SK-N-MC (cell line): ENCODE measurements at places on chromosomes 3 and 15.

GRCh38 chr3:126149256-126149902, 31.0 kb downstream of the ALDH1L1 start:
- no peak for DNase-seq

DNA sequence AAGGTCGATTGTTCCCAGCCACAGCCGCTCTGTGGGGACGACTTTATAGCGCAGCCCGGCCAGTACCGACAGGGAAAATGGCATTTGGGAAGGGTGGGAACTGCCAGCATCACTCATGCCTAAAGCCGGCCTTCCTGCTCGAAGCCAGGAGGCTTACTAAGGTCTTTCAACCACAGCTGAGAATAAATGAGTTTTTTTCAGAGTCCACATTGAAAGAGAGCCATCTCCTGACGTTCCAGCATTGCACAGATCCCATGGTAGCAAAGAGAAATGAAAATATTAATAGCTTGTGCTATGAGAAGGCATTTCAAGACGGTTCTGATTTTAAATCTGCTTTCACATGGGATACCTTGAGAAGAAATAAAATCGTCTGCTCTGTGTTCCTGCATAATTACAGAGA, 230.2 kb upstream of the IGF1R start:
- no peak for DNase-seq

- DNase-seq, result no peak
Measured at GRCh38 chr3:10962481-10963036, 30.0 kb upstream of the SLC6A1 start.

- no peak for DNase-seq
Measured at GRCh38 chr15:72184165-72184811, 13.3 kb downstream of the GRAMD2A start.

GRCh38 chr3:49967291-49967690, 27.3 kb downstream of the RBM6 start:
- no peak for DNase-seq

GRCh38 chr3:174110761-174111160, 713.2 kb downstream of the NLGN1 start:
- DNase-seq, result no peak

DNA sequence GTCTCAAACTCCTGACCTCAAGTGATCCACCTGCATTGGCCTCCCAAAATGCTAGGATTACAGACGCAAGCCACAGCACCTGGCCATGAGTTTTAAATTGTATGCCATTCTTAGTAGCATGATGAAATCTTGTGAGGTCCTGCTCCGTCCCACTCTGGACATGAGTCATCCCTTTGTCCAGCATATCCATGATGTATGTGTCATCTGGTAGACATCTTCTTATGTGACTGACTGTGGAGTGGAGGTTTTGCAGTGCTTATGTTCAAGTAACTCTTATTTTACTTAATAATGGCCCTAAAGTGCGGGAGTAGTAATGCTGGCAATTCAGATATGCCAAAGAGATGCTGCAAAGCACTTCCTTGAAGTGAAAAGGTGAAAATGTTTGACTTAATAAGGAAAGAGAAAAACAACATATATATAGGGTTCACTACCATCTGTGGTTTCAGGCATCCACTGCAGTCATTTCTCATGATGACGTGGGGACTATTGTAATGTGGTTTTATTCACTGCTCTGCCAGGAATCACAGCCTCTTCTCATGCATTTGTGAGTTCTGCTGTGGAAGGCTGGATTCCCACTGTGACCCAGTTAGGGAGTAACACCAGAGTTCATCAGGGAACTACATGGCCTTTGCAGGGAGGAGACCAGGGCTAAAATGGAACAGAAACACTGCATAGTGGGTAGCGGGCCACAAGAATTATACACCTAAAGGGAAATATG, 204.6 kb upstream of the STRIT1 start:
- DNase-seq, result no peak

DNA sequence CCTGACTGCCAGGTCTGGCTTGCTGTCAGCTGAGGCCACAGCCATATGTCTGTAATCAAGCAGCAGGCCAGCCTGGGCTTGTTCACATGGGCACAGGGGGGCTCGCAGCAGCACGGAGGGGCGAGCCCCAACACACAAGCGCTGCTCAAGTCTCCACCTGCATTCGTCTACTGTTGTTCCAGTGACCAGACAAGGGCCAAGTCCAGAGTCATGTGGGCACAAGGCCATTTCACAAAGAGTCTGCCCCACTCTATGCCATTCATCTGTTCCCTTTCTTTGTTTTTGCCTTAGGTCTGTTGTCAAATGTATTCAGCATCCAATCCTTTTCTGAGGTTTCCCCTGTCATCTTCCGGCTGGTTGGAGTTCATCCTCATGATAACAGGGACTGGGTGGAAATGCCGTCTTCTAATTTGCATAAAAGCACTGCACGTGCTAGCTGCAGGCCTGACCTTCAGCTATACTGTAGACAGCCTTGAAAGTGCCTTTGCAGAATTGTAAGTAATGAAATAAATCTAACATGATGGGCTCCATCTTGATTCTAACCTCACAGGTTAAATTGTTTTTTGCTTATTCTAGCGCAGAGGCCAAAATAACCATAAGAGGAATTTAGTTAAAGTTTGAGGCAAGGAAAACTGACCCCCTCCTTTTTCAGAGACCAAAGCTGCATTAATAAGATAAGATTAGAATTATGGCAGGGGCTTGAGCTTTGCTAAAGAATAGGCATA, 28.6 kb upstream of the KBTBD12 start:
- DNase-seq, result no peak

DNA sequence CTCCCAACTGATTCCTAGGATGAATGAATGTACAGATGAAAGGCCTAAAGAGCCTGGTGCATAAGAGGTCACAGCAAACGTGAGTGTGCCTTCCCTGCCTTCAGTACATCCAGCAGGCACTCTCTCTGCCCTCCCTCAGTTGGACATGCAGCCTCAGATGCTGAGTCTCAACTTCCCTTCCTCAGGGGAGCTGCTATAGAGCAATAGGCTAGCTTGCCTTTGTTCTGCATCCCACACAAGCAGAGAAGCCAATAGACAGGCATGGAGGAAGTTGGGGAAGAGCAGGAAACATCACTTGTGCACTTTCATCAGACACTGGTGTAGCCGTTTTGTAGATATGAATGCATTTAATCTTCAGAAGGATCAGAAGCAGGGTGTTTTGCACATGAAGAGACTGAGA, 147.5 kb upstream of the THBS1 start:
- DNase-seq, result no peak

DNA sequence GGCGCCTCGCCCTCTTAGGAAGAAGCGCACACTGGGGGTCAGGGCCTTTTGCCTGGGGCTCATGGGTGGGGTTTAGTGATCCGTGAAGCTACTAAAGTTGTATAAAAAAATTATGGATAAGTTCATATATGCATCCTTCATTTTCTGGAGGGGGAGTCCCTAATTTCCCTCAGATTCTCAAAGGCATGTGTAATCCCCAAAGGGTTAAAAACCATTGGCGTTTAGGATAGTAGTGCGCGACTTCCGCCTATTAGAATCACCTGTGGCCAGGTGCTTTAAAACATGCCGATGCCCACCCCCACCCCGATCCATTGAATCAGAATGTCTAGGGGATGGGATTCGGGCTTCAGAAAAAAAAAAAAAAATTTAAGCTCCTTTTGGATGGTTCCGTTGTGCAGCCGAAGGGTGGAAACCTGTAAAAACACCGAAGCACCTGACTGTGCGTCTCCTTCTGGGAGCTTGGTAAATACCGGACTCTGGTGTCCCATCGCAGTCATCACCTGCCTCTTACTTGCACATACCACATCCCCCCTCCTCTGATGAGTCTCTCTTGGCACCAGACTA, 570 bp downstream of the APH1B start:
- DNase-seq, result no peak

DNA sequence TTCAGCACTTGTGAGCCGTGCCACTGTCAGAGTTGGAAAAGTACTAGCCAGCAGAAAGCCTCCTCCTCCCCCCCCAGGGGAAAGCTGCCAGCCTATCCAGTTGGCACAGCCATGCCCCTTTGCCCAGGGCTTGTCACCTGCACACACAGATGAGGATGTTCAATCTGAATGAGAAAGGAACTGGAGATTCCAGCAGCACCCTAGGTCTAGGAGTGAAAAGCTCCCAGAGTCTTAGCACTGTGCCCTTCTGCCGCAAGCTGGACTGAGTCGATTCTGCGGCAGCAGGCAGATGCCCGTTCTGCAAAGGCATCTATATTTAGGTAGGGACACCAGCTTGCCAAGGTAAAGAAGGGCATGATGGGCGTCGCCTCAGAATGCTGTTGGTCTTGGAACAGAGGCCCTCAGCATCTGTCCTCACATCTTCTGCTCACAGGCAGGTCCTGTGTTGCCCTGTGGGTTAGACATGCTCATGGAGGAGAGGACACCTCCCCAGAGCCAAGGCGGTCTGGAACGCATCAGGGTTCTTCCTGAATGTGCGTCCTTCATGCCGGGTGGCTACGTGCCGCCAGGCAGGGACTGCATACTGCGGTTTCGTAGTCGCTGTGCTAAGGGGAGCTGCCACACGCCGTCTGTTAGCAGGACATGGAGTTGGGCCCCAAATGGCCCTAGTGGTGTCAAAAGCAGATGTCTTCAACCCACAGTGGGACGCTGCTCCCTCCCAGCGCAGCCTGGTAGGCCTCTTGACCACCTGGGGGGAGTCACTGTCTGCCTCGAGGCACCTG, 109.5 kb downstream of the VGLL4 start:
- no peak for DNase-seq

DNA sequence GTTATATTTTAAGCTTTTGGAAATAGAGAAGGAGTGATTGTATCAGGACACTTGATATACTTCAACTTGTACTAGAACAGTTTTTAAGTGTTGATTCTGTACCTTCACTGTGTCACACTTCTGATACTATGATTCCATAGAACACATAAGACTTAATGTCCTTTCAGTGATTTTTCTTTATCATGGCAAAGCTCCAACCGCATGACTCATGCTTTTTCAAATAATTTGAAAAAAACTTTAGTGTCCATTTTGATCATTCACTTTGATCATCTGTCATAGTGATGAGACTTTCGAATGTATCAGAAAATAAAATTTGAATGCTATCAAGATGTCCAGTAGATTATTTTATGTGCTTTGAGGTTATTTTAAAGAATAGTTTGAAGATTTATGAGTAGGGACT, 32.0 kb downstream of the AP4E1 start:
- no peak for DNase-seq

GRCh38 chr3:30684356-30684755, 78.0 kb downstream of the TGFBR2 start:
- no peak for DNase-seq

DNA sequence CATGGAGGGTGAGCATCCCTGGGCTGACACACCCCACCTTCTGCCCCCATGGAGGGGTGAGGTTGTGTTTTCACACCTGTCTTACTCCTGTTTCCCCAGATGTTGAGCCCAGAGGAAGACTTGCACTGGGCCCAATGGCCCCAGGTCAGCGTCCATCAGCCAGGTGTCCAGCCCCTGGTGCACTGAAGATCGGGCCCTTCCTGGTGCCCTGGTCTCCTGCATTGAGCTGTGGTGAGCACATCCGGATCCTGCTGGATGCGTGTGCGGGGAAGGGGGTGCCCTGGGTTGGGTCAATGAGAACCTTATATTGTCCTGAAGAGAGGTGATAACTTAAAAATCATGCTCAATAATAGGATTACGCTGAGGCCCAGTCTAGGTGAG, 227.3 kb downstream of the SNRPN start:
- no peak for DNase-seq

DNA sequence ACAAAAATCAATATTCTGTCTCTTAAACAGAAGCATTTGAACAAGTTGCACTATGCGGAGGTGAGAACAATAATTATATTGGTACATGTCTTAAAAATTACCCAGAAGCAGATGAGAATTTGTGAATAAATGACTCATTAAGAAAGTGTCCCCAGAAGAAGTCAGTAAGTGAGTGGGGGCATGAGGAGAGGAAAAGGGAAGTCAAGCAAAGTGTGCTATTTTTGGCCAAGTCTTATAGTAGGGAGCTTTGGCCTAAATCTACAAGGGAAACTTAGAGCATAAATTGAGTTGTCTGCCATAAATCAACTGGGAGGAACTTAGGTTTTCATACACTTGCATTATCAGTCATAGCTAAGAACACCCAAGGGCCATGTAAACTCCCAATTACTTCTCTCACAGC, 86.9 kb upstream of the SATB1 start:
- DNase-seq, result no peak

- DNase-seq, result no peak
Measured at GRCh38 chr3:4583416-4583815, 90.3 kb downstream of the ITPR1 start.

DNA sequence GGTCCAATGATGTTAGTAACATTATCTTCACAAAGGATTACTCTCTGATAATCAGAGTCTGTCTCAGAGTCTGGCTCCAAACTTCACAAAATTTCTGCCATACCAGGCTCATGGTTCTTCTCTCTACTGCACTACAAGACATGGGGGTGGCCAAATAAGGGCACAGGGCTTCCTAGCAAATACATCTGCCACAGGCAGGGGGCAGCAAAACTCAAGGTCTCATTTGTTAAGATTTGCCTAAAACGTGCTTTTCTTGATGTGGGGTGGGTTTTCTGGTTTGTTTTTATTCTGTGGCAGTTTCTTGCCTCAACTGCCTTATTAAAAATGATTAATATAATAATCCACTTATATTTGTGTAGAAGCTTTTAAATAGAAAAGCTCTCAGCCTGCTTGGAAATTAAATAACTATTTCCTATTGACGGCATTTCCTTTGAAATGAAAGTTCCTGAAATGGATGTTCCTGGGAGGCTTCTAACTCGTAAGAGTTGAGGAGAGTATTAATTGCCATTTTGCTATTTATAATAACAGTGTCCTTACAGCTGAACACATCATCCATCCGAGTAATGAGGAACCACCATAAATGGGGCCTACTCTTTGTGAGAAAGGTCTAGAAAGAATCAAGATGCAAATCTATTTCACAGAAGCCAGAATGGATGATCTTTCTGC, 53.8 kb downstream of the SST start:
- DNase-seq, result no peak

DNA sequence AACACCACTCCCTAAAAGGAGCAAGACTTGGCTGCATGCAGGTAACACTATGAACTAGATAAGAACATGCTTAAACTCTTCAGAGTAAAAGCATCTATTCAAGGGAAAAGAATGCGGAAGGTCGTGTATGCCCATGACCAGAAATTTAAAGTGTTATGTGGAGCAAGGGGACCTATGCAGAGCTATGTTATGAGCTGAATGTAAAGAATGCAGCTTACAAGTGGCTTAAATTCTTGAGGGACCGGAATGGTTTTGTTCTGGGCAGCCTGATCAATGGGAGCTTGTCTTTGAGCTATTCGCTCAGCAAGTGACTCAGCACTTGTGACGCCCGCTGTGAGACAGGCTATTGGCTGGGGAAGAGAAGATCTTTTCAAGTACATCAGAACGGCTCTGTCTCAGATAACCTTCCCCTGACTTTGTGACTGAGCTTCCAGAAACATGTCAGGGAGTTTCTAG, 367.5 kb upstream of the THBS1 start:
- DNase-seq, result no peak

- no peak for DNase-seq
Measured at GRCh38 chr3:34132069-34132692, 333.8 kb downstream of the PDCD6IP start.

GRCh38 chr15:71294911-71295602, 179.8 kb downstream of the THSD4 start:
- no peak for DNase-seq

DNA sequence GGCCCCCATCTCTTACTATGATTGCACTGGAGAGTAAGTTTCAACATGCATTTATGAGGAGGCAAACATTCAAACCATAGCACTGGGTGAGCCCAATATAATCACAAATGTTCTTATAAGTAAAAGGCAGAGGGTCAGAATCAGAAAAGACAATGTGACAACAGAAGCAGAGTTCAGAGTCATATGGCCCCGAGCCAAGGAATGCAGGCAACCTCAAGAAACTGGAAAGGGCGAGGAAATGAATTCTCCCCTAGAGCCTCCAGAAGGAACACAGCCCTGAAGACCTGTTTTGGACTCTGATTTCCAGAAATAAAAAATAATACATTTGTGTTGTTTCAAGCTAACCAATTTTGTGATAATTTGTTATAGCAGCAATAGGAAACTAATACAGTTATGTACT, 81.3 kb upstream of the ABI3BP start:
- no peak for DNase-seq
